ENCODE measurements at places on chromosomes 7 and 10.

- DNase-seq, result peak; percentile 52
Measured at GRCh38 chr7:112990624-112991023, 96.0 kb downstream of the GPR85 start.

DNA sequence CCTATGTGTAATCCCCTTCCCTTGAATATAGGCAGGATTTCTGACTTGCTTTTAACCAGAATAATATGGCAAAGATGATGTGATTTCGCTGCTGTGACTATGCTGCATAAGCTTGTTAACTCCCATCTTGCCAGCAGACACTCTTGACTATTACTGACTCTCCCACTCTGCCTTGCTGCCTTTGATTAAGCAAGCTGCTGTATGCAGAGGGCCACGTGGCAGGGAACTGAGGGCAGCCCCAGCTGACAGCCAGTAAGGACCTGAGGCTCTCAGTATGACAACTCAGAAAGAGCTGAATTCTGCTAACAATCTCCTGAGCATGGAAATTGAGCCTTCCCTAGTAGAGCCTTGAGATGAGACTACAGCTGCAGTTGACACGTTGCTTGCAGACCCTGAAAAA, 279.4 kb upstream of the CACNA2D1 start:
- DNase-seq, result peak; percentile 80

DNA sequence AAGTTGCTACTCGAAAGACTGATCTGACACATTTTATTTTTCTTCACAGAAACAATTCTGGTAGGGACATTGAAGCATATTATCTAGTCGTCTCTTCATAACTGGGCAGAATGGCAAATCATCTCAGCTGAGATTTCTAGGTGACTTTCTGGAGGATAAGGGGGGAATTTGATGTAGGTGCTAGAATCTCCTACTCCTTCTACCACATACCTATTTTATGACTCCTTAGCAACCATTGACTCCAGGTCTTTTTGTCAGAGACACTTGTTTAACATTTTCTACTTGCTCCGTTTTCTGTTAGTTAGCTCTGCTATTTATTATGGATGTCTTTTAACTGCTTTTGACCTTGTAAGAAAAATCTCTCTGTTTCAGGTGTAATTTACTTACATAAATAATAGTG, 380.9 kb upstream of the SEMA3C start:
- no peak for DNase-seq

- DNase-seq, result peak; percentile 87
Measured at GRCh38 chr7:43649755-43650274, 66.9 kb downstream of the STK17A start.

- no peak for DNase-seq
Measured at GRCh38 chr7:137032436-137032835, 164.0 kb downstream of the CHRM2 start.

GRCh38 chr10:50438049-50438936, 185.5 kb downstream of the SGMS1 start:
- peak; percentile 57 for DNase-seq

DNA sequence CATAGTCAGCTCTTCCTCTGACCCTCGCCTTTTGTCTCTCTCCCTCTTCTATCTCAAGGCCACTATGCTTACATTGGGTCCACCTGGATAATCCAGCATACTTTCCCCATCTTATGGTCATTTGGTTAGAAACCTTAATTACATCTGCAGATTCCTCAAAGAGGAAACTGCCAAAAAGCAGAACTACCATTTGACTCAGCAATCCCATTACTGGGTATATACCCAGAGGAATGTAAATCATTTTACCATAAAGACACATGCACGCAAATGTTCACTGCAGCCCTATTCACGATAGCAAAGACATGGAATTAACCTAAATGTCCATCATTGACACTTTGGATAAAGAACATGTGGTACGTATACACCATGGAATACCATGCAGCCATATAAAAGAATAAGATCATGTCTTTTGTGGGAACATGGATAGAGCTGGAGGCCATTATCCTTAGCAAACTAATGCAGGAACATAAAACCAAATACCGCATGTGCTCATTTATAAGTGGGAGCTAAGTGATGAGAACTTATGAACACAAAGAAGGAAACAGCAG, 114.8 kb upstream of the NPY start:
- DNase-seq, result peak; percentile 16

DNA sequence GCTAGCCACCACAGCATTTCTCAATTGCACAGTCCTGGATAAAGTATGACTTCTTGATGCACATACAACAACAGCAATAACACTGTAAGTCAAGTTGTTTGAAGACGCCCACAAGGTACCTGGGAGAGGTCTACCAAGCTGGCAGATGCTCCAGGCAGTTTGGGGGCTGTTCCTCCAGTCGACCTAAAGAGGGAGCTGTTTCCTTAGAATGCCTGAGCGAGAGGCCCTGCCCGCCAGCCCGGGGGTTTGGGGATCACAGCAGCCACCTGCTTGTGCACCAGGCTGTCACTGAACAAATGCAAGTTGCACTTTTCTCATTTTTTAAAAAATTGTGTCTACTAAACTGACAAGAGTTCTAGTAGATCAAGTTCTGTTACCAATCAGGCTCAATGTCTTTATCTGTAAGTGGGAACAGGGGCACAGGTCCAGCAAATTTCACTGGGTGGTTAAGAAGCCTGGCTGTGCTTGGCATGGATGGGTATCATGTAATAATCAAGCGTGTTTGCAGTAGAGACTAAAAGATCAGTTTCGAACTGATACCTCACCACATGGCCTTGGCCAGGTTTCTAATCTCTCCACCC, 193.8 kb upstream of the ADO start:
- peak; percentile 86 for DNase-seq

DNA sequence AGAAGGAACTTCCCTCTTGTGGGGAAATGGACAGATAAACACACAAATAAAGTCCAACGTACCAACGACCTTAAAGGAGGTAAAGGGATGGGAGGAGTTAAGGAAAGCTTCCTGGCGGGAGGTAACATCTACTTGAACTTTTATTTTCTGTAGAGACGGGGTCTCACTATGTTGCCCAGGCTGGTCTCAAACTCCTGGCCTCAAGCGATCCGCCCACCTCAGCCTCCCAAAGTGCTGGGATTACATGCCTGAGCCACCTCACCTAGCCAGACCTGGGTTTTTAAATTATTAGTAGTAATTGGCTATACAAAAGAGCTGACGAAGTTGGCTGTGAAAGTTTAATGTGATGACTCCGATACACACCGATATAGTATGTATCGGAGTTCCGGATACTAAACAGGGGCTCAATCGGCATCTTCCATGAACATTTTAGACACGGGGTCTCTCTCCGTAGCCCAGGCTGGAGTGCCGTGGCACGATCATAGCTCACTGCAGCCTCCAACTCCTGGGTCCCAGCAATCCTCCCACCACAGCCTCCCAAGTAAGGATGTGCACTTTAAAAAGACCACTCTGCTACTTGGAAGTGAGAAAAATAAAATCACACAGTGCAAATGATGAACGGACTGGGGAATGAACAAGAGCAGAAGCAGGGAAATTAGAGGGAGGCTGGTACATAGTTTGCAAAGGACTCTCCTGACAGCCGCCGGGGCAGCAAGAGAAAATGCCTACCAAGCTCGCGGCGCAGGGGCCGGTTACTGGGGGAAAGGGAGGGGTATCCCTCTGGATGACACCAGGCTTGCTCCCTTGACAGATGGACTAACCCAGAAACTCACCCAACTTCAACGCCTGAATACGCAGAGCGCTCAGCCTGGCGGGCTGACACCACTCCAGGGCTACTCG, 1.0 kb downstream of the BCL7B start:
- DNase-seq, result no peak

- DNase-seq, result no peak
Measured at GRCh38 chr7:107943018-107943417, 52.0 kb downstream of the DLD start.

GRCh38 chr7:159269745-159270144, 125.1 kb upstream of the VIPR2 start:
- DNase-seq, result no peak

DNA sequence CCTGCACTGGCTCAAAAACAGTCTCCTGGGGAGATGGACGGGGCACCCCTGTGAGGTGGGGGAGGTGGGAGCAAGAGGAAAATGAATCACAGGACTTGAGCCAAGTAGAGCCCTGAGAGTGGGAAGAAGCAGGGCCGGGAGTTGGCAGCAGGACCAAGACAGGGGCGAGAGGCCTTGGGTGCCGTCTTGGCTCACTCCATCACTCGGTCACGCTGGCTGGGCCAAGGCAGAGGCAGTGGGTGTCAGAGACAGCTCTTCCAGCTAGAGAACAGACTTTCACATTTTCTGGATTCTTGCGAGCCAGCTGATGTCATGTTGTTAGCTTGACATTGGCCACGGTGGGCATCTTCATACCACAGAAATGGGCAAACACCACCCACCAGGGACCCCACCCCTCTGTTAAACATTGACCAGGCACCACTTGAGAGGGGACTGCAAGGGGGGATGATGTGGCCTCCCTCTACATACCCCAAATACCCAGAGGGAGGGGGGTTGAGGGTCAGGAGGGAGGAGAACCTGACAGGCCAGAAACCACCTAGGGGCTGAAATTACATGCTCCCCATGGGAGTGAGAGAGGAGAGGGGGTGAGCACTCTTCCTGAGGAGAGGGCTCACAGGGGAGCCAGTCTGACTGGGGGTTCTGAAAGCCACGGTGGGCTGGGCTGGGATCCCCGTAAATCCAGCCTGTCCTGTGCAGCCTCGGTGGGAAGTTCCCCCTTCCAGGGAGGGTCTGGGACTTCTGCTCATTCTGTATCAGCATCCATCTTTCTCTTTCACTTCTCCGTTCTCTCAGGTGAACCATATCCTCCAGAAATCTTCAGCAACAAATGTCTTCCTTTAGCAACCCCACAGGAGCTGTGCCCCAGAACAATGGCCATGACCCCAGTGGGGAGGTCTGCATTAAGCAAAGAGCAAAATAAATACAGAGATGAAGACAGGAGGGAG, 19.6 kb downstream of the CAMK2B start:
- peak; percentile 1 for DNase-seq

DNA sequence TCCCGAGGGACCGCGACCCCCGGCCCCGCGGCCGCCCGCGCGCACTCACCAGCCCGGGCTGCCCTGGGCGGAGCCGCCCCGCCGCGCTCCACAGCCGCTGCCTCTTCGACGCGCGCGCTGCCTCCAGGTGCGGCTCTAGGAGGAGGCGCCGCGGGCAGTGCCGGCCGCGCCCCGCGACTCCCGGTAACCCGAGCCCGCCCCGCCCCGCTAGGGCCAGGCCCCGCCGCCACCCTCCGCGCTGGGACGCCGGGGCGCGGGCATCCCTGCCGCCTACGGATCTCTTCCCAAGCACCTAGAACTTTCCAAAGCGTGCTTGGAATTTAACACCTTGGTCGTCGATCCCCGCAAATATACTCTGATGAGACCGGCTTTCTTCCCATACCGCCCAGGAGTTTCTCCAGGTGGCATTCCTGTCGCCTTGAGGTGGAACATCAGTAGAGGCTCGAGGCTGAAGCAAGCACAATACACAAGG, at the start of gene SLC26A5:
TSS of gene SLC26A5 (minus strand) at position 159 of the 472 bp plus-strand sequence. CDS start 24,693 bp downstream, outside the sequence.
- no peak for DNase-seq

GRCh38 chr10:72164617-72165016, 51.2 kb upstream of the ANAPC16 start:
- DNase-seq, result peak; percentile 53

- no peak for DNase-seq
Measured at GRCh38 chr7:2012981-2013380, 219.8 kb downstream of the MAD1L1 start.

DNA sequence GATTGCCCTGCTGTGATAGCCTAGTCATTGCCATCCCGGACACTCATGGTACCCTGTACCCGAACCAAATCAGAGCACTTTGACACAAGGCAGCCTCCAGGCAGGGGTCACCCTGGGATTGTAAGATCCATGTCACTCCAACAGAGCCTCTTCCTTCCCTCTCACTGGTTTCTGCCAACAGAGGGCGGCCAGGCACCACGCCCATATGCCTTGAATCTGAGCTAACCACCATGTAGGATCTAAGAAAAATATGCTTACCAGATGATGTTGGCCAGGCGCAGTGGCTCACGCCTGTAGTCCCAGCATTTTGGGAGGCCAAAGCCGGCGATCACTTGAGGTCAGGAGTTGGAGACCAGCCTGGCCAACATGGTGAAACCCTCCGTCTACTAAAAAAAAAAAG, 389.2 kb upstream of the KLF6 start:
- DNase-seq, result peak; percentile 4

GRCh38 chr10:70592746-70593512, 9.6 kb downstream of the PRF1 start:
- peak; percentile 98 for DNase-seq

DNA sequence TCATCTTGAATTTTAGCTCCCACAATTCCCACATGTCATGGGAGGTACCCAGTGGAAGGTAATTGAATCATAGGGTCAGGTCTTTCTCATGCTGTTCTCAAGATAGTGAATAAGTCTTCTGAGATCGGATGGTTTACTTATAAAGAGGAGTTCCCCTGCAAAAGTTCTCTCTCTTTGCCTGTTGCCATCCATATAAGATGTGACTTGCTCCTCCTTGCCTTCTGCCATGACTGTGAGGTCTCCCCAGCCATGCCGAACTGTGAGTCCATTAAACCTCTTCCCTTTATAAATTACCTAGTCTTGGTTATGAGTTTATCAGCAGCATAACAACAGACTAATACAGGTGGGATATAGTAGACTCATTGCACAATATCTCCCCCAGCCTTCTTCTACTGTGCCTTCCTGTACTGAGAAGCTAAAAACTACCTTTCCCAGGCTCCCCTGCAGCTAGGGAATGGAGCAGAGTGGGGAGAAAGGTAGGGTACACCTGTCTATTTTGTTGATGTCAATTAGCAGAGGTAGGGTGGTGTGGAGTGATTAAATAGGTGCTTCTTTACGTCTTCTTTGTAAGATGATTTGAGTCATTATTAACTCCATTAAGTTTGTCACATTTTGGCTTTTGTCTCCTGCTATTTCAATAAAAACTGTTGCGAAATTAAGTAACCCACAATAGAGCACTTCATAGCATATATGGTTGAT, 48.2 kb upstream of the EBLN1 start:
- DNase-seq, result peak; percentile 3

DNA sequence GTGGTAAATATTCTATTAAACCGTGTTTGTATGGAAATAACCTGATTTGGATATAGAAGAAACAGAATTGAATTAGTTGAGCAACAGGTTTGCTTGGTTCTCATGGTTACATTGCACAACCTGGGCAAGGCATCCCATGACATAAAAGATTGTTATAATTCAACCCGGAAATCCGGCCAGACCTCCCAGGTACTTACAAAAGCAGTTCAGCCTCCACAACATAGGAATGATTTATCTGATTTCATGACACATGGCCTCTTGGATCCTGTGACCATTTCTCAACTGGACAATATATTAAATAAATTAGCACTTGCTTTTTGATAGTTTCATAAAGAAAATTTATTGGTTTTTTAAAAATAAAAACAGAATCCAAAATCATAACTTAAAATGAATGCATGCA, 55.1 kb upstream of the PTPN12 start:
- DNase-seq, result peak; percentile 78

GRCh38 chr7:133230591-133231194, 22.2 kb upstream of the EXOC4 start:
- peak; percentile 75 for DNase-seq

Measured in NB4 (cell line).